ENCODE measurements at places on chromosomes 16 and 17. TPM values are rescaled to one million over a fixed set of nuclear protein-coding genes. Genes with fewer than 3 reads are reported as not detected.

DNA sequence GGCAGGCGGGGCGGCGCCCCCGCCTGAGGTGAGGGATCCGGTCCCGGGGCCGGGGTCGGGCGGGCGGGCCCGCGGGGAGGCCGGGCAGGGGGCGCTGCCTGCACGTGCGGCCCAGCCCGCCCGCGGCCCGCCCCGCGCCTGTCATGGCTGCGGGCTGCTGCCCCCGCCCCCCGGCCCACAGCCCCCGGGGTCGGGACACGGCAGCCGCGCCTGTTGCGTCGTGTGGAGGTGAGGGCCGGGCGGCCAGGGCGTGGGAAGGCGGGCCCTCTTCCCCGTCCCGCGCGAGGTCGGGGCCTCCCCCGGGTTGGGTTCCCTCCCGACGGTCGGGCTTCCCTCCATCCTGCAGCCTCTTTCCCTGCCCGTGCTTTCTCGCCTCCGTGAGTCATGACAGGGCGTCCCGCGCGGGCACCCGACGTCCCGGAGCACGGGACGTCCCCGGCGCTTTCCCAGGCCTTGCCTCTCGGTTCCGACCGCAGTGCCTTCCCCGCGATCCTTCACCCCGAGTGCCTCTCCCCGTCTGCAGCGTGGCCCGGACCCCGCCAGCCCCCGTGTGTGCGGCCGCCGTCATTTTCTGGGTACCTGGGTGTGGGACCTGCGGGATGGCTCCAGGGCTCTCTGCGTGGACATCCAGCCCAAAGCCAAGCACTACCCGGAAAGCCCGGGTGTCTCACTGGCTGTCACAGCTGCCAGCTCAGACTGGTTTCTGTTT lies 76.7 kb downstream of the CHD9 start:
- DNase-seq = peak; percentile 44
- H3K36me3 ChIP-seq = no peaks in the 10 kb centered on the region
- H3K4me1 ChIP-seq = peaks cover 10% of the 10 kb centered on the region
- H3K27me3 ChIP-seq = no peaks in the 10 kb centered on the region
- H3K27ac ChIP-seq = peak overlapping the region; percentile 28

GRCh38 chr16:50480206-50480605 lies 68.0 kb upstream of the NKD1 start:
- no peaks in the 10 kb centered on the region for H3K4me1 ChIP-seq
- DNase-seq = no peak
- no peaks in the 10 kb centered on the region for H3K36me3 ChIP-seq
- no peaks in the 10 kb centered on the region for H3K27me3 ChIP-seq
- H3K27ac ChIP-seq = no peak overlapping the region
- no peak overlapping the region for H3K4me3 ChIP-seq

DNA sequence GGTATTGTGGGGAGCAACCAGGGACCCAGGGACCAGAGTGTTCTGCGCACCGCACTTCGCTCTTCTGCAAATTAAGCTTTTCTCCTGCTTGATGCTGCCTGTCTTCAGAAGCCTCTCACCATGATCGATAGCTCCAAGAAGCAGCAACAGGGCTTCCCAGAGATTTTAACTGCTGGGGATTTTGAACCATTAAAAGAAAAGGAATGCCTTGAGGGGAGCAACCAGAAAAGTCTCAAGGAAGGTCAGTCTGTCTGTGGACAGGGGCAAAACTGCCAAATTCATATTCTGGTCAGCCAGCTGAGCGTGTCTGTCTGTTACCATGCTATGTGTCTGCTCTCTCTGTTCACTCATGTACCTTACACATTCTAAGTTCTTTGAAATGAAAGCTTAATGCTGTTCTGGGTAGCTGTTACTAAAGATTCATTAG lies 115.7 kb downstream of the MRTFB start:
- H3K36me3 ChIP-seq = no peaks in the 10 kb centered on the region
- no peak overlapping the region for H3K4me3 ChIP-seq
- H3K27ac ChIP-seq = no peak overlapping the region

DNA sequence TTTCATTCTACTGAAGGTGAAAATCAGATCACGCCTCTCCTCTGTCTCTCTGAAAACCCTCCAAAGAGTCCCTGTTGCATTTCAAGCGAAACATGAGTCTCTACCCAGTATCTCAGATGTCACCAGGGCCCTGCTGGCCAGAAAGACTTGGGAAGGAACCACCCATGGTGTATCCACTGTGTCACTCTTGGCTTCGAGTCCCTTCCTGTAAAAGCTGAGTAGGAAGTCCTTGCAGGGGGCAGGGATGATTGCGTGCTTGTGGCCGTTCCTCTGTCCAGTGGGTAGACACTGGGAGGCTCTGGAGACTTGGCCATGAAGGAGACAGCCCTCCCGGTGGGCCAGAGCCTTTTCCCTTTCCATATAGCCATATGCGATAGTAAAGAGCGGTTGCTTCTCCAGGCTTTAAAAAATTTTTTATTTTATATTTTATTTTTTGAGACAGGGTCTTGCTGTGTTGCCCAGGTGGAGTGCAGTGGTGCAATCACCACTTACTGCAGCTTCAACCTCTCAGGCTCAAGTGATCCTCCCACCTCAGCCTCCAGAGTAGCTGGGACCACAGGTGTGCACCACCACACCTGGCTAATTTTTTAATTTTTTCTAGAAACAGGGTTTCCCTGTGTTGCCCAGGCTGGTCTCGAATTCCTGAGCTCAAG lies 19.0 kb upstream of the RMI2 start:
- peaks cover 18% of the 10 kb centered on the region for H3K4me1 ChIP-seq
- no peak overlapping the region for H3K27ac ChIP-seq
- no peaks in the 10 kb centered on the region for H3K27me3 ChIP-seq
- no peak overlapping the region for H3K4me3 ChIP-seq

GRCh38 chr17:44038604-44039011 lies 23.8 kb upstream of the TMEM101 start:
- no peaks in the 10 kb centered on the region for H3K4me1 ChIP-seq
- no peak overlapping the region for H3K27ac ChIP-seq
- H3K36me3 ChIP-seq = peaks cover 18% of the 10 kb centered on the region
- DNase-seq = no peak

DNA sequence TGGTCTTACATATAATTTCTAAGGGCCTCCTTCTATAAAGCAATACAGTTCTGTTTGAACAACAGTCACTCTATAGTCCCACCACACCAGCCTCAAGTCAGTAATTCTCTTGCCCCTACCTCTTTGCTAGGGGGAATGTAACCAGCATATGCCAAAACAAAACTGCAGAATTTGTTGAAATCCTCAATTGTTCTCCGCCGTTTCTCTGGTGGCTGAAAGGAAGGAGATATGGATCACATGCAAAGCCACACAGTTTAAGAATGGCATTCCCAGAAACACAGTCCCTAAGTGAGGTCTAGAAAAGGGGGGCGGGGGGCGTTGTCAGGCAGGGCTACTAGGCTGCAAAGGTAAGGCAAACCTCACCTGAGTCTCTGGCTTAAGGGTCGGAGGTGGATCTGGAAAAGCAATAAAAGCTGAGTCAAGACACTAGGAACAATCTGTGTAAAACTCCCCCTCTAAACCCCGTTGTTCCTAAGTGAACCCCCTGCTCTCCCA lies 1.9 kb downstream of the PHF23 start:
- H3K36me3 ChIP-seq = peaks cover 20% of the 10 kb centered on the region
- peaks cover 52% of the 10 kb centered on the region for H3K4me1 ChIP-seq
- H3K27ac ChIP-seq = peak overlapping the region; percentile 17
- H3K27me3 ChIP-seq = no peaks in the 10 kb centered on the region
- DNase-seq = no peak

DNA sequence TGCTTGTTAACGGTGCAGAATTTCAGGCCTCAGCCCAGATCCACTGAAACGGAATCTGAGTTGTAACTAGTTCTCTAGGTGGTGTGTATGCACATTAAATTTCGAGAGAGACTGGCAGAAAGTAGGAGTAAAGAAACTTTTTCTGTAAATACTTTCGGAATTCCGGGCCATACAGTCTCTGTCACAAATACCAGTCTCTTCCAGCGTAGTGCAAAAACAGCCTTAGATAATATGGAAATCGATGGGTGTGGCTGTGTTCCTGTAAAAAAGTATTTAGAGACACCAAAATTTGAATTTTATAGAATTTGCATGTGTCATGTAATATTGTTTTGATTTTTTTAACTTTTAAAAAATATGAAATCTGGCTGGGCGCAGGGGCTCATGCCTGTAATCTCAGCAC lies 109.7 kb downstream of the ABCC1 start:
- no peak overlapping the region for H3K4me3 ChIP-seq
- no peak overlapping the region for H3K27ac ChIP-seq
- no peak for DNase-seq
- no peaks in the 10 kb centered on the region for H3K27me3 ChIP-seq

GRCh38 chr17:59504821-59505220 lies 60.6 kb upstream of the DHX40 start:
- DNase-seq = no peak
- no peaks in the 10 kb centered on the region for H3K27me3 ChIP-seq

GRCh38 chr16:88951501-88951900 lies 25.5 kb downstream of the CBFA2T3 start:
- no peak overlapping the region for H3K27ac ChIP-seq
- no peaks in the 10 kb centered on the region for H3K27me3 ChIP-seq
- H3K4me1 ChIP-seq = no peaks in the 10 kb centered on the region
- no peaks in the 10 kb centered on the region for H3K36me3 ChIP-seq

GRCh38 chr16:61421111-61421510 lies 615.1 kb downstream of the CDH8 start:
- H3K4me3 ChIP-seq = no peak overlapping the region
- H3K27ac ChIP-seq = no peak overlapping the region
- no peak for DNase-seq
- no peaks in the 10 kb centered on the region for H3K36me3 ChIP-seq

GRCh38 chr16:13999895-14000425 lies 71.2 kb upstream of the MRTFB start:
- peak overlapping the region; percentile 12 for H3K27ac ChIP-seq
- no peaks in the 10 kb centered on the region for H3K4me1 ChIP-seq
- no peaks in the 10 kb centered on the region for H3K27me3 ChIP-seq
- no peak overlapping the region for H3K4me3 ChIP-seq
- H3K36me3 ChIP-seq = no peaks in the 10 kb centered on the region
- no peak for DNase-seq

DNA sequence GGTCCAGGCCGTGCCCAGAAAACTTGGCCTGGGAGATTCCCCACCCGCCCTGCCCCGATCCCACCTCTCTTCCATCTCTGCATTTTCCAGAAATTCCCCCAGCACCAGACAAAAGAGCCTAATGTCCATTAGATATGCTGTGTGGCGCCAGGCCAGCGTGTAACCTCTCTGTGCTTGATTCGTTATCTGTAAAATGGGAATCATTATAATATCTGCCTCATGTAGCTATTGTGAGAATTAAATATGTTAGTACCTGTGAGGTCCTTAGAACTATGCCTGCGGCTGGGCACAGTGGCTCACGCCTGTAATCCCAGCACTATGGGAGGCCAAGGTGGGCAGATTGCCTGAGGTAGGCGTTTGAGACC lies 33.6 kb upstream of the IL21R start:
- no peaks in the 10 kb centered on the region for H3K36me3 ChIP-seq
- peak overlapping the region; percentile 77 for H3K27ac ChIP-seq
- H3K4me3 ChIP-seq = no peak overlapping the region
- no peaks in the 10 kb centered on the region for H3K27me3 ChIP-seq
- peaks cover 71% of the 10 kb centered on the region for H3K4me1 ChIP-seq

- H3K4me3 ChIP-seq = no peak overlapping the region
- no peaks in the 10 kb centered on the region for H3K27me3 ChIP-seq
- no peaks in the 10 kb centered on the region for H3K36me3 ChIP-seq
- no peak overlapping the region for H3K27ac ChIP-seq
- DNase-seq = no peak
- peaks cover 45% of the 10 kb centered on the region for H3K4me1 ChIP-seq
Measured at GRCh38 chr17:77995146-77995852, 36.8 kb downstream of the TNRC6C start.

DNA sequence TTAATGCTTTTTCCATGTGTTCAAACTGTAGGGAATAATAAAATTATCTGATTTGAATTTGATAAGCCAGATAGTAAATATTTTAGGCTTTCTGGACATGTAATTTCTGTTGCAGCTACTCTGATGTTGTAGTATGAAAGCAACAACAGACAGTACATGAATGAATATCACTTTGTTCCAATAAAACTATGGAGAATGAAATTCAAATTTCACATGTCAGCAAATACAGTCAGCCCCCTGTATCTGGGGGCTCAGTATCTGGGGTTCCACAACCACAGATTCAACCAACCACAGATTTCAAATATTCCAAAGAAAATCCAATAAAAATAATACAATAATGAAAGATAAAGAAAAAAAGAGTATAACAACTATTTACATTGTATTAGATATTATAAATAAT lies 8.2 kb upstream of the CLTC start:
- H3K27me3 ChIP-seq = no peaks in the 10 kb centered on the region
- H3K4me1 ChIP-seq = no peaks in the 10 kb centered on the region
- H3K36me3 ChIP-seq = peaks cover 6% of the 10 kb centered on the region
- DNase-seq = no peak
- H3K27ac ChIP-seq = no peak overlapping the region
- no peak overlapping the region for H3K4me3 ChIP-seq

DNA sequence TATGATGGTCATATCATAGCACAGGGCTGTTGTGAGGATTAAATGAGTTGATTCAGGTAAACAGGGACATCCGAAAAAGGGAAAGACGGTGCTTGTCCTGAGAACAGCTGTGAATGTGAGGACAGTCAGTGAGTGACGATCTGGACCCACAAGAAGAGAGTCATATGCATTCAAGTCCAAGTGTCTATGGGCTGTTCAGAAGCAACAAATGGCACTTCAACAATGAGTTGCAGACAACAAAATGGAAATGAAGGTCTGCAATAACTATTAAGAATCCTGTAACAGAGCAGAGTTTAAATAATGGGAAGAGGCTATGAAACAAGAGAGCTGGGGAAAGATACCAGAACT lies 100.3 kb downstream of the ADCY9 start:
- H3K4me3 ChIP-seq = no peak overlapping the region
- no peaks in the 10 kb centered on the region for H3K27me3 ChIP-seq
- no peak overlapping the region for H3K27ac ChIP-seq
- no peak for DNase-seq

GRCh38 chr16:10940501-10941079 lies 1.7 kb downstream of the DEXI start:
- peaks cover 79% of the 10 kb centered on the region for H3K4me1 ChIP-seq
- peak overlapping the region; percentile 59 for H3K4me3 ChIP-seq
- no peak for DNase-seq
- H3K27ac ChIP-seq = no peak overlapping the region
- no peaks in the 10 kb centered on the region for H3K27me3 ChIP-seq

GRCh38 chr16:5042574-5043171 lies 8.9 kb upstream of the NAGPA start:
- DNase-seq = peak; percentile 36
- H3K27ac ChIP-seq = no peak overlapping the region
- no peaks in the 10 kb centered on the region for H3K27me3 ChIP-seq
- H3K36me3 ChIP-seq = no peaks in the 10 kb centered on the region

GRCh38 chr17:75542229-75542628 lies 16.7 kb downstream of the LLGL2 start:
- no peak overlapping the region for H3K4me3 ChIP-seq
- DNase-seq = no peak
- no peaks in the 10 kb centered on the region for H3K36me3 ChIP-seq

- H3K36me3 ChIP-seq = peaks cover 62% of the 10 kb centered on the region
- H3K27me3 ChIP-seq = no peaks in the 10 kb centered on the region
- no peak for DNase-seq
- H3K4me3 ChIP-seq = no peak overlapping the region
- no peaks in the 10 kb centered on the region for H3K4me1 ChIP-seq
Measured at GRCh38 chr17:56896968-56897359, 16.9 kb downstream of the TRIM25 start.

Gene HSF4
- 13.3 TPM for total RNA-seq

Gene OR2C1
- not detected for total RNA-seq

Gene MFAP4
- total RNA-seq = not detected
